ENCODE measurements at places on chromosomes 2 and 18.

DNA sequence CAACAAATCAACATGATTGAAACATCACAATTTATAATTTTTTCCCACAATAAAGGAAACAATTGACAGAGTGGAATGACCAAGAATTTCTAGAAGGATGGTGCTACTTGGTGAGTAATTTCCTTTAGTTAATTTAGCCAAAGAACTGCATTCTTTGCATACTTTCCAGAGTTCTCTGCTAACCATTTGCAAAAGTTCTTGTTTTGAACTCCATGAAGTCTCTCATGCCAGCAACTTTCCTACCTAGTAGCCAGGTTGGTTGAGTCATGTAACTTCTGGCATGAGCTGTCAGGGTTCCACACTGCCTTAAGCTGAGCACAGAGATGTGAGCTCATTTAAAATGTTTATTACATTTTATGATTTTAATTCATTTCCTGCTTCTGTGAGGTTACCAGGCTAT lies 539.6 kb downstream of the PID1 start:
- DNase-seq: no peak

DNA sequence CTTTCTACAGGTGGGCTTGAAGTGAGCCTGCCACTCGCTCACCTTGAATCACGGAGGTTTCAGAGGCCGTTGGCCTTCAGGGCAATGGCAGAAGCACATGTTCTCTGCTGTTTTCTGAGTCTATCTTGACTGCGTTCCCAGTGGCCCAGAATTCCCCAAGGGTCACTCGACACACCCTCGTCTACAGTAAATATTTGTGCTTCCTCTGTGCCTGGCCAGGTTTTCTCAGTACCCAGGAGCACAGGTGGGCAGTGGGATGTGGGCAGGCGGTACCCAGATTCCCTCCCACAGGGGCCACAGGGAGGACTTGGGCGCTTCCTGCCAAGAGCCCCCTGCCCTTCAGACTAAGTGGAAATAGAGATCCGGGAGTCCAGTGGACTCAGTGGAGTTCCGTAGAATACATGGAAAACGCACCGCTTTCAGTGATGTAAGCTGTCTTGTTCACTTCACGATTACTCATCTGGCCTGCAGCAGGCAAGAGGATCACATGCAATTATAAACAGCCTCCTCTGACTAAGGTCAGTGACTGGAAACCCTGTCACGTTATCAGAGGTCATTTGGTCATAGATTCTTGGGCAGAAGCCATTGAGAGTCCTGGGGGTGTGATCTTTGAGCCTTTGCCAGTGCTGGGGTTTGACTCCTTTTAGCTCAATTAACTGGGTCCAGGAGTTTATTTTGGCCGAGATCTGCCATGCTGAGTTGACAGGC lies 179.8 kb downstream of the NEDD4L start:
- no peak for DNase-seq

GRCh38 chr2:61649021-61649420 lies 110.9 kb upstream of the XPO1 start:
- no peak for DNase-seq

- DNase-seq: no peak
These were observed 84.6 kb downstream of the RAB31 start for GRCh38 chr18:9792565-9793245.

DNA sequence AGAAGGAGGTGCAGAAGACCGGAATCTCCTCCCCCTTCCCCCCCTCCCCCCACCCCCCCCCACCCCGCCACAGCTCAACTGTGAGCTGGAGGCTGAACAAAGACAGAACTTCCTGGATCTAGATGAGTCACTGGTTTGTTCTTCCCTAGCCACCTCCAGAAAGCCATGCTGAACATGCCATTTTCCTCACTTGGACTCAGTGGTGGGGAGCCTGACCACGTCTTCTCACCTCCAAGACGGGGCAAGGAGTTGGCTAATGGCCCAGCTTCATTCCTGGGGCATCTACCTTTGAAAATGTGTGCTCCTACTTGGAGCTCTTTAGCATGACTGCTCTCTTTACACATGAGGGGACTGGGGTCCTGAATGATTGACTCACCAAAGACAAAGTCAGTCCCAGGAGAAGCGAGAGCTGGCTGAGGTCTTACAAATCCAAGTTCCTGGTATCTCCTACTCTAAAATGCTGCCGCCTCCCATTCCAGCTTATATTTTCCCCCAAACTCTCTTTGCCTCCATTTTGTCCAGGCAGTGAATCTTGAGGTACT lies 22.6 kb upstream of the FZD5 start:
- no peak for DNase-seq

DNA sequence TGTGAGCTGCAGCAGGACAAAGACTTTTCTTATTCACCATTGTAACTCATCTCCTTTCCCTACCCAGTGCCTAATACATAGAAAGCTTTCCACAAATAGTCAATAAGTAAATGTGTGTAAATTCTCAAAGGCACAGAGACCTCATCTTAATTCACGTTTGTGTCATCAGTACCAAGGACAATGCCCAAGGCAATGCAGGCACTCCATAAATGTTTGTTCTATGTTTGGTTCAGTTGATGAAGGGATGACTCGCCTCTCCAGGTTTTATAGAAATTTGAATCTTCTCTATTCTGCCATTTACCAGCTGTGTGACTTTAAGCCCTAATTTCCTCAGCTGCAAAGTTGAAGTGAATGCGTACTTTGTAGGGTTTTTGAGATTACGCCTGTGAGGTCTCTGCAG lies 2.1 kb upstream of the MOGAT1 start:
- no peak for DNase-seq

- no peak for DNase-seq
These were observed 397.7 kb upstream of the HNRNPA3 start for GRCh38 chr2:176814740-176815367.

DNA sequence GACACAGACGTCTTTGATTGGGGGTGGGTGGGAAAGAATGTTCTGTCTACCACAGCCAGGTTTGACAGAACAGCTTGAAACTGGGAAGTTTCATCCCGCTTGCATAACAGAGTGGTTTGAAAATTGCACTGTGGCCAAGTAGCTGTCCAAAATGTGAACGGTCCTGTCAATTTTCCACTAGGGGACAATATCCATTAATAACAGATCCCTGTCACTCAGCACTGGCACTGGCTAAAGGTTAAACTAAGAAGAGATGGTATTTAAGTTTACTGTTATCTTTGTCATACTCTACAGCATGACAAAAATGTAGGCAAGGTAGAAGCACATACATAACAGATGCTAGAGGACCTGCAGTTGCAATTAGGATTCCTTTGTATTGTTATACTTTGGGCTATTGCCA lies 55.6 kb upstream of the ACMSD start:
- DNase-seq: no peak

GRCh38 chr2:69715964-69716363 lies 26.0 kb upstream of the ANXA4 start:
- DNase-seq: no peak

DNA sequence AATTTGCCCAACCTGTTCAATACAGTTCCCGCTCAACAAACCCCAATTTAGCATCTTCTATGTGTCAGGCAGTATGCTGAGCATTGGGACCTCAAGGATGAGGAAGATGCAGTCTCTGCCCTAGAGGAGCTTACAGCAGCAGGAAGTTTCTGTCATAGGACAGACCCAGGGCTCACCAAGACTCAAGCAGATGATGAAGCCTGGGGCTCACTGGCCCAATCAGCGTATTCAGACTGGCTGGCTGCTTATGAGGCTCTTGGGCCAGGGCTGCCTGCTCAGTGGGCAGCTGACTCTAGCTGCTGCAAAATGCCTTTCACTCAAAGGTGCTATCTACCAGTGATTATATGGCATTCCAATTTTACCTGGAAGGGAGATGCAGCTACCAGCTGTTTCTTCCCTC lies 2.1 kb downstream of the FAM178B start:
- no peak for DNase-seq

DNA sequence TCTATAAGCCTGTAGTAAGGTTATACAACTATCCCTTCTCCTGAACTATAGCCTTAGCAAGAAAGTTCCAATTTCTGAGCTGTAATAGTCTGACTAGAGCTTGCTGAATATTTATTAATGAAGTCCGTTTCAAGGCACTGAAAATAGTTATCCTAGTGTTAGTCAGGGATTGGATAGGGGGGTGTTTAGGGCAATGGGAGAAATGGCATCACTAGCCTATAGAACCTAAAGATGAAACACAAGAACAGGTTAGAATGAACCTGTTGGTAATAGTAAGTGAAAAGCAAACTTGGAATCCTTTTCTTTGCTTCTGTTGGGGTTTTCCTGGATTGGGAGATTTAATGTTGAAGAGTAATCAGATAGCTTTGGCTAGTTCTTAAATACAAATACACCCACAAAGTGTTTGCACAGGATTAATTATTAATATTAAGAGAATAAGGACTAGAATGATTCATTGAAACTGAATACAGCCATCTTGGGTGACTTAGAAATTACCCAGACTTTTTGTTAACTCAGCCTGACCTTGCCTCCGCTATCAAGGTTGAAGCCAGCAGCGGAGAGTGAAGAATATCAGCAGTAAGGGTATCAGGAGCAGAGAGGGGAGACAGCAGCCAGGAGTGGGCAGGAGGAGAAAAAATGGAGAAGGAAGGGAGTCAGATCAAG lies 14.4 kb downstream of the CCNT2 start:
- no peak for DNase-seq

- no peak for DNase-seq
These were observed 206.0 kb downstream of the ATAD2B start for GRCh38 chr2:23720705-23721453.

- no peak for DNase-seq
These were observed 102.1 kb downstream of the SMAD7 start for GRCh38 chr18:48848641-48849143.

DNA sequence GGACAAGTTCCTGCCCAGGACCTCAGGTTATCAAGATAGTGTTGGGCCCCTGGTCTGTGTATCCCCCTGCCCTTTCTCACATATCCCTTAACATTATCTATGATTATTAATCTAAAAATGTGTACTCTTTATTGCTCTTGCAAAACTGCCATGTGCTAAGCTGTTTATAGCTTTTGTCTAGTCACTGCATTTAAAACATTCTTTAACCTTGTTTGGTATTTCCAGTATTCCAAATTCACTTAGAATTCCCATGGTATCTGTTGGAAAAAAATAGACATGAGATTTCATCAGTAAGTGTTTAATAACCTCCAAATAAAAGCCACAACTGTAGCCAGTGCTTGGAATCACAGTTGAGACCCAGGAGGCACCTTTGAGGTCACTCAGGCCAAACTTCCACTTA lies 16.2 kb upstream of the GLS start:
- DNase-seq: no peak

GRCh38 chr2:134536296-134536695 lies 182.5 kb downstream of the TMEM163 start:
- DNase-seq: no peak

- no peak for DNase-seq
These were observed 88.7 kb downstream of the KLHL14 start for GRCh38 chr18:32684096-32684495.

DNA sequence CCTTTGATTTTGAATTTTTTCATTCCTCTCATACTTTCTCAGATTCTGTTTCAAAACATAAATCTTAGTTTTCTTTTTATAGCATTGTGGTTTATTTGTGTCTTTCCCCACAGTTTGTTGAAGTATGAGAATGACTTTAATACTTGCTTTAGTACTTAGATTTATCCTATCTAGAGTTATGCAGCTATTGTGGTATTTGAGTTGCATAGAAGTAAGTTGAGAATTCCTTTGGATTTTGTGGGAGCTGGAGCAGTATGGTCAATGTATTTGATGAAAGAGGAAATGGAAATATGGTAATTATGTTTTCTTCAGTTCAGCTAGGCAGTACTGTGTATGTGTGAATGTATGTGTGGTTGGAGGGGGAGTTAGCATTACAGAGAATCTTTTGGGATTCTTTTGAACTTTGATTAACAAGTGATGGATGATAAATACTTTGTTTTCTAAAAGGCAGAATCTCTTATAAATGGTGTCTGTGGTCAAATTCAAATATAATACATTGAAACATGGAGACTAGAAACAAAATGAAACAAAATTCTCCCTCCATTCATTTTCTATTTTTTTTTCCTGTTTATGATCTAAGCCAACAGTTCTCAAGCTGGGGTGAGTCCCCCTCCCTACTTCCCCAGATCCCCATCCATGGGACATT lies 3.0 kb downstream of the ACVR2A start:
- no peak for DNase-seq

DNA sequence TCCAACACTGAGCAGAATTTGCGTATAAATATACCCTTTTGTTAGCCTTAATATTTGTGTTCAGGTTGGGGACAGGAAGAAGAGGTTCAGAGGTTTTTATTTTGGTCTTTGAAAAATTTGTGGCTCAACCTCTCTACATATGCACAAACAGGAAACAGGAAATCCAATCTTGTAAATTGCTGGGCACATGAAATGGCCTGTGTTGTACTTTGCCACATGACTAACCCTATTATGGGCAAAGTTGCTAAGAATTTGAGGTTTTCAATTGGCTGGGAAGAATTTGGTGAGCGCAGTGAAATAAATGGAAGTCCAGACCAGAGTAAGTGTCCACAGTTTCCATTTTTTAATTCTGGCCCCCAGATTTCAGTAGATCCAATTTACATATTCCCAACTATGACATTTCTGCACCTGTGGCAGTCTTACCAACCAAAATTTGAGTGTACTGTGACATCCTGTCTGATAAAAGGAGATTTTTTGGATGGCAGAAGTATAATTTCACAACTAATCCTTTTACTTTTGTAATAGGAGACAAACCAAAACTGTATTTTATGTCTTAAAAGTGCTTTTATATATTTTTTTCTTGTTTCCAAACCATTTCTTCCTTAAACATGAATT lies 63.6 kb downstream of the COX7A2L start:
- DNase-seq: no peak
